ENCODE measurements at places on chromosomes 16 and 17.

GRCh38 chr17:77380395-77381184 lies 239.8 kb downstream of the SEC14L1 start:
- DNase-seq, result no peak

- DNase-seq, result no peak
Measured at GRCh38 chr16:4324492-4325252, 8.8 kb downstream of the GLIS2 start.

DNA sequence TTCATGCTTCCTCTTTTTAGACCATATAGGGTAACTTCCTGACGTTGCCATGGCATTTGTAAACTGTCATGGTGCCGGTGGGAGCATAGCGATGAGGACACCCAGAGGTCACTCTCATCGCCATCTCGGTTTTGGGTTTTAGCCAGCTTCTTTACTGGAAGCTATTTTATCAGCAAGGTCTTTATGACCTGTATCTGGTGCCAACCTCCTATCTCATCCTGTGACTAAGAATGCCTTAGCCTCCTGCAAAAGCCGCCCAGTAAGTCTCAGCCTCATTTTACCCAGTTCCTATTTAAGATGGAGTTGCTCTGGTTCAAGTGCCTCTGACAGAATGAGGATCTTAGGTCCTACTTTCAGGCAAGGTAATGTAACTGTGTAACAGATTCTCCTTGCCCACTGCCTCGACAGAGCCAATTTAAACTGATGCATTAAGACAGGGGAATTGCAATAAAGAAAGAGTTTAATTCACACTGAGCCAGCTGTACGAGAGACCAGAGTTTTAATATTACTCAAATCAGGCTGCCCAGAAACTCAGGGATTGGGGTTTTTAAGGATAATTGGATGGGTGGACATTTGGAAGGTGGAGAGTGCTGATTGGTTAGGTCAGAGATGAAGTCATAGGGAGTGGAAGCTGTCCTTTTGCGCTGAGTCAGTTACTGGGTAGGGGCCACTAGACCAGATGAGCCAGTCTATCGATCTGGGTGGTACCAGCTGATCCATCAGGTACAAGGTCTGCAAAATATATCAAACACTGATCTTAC lies 59.9 kb upstream of the ATF7IP2 start:
- no peak for DNase-seq

DNA sequence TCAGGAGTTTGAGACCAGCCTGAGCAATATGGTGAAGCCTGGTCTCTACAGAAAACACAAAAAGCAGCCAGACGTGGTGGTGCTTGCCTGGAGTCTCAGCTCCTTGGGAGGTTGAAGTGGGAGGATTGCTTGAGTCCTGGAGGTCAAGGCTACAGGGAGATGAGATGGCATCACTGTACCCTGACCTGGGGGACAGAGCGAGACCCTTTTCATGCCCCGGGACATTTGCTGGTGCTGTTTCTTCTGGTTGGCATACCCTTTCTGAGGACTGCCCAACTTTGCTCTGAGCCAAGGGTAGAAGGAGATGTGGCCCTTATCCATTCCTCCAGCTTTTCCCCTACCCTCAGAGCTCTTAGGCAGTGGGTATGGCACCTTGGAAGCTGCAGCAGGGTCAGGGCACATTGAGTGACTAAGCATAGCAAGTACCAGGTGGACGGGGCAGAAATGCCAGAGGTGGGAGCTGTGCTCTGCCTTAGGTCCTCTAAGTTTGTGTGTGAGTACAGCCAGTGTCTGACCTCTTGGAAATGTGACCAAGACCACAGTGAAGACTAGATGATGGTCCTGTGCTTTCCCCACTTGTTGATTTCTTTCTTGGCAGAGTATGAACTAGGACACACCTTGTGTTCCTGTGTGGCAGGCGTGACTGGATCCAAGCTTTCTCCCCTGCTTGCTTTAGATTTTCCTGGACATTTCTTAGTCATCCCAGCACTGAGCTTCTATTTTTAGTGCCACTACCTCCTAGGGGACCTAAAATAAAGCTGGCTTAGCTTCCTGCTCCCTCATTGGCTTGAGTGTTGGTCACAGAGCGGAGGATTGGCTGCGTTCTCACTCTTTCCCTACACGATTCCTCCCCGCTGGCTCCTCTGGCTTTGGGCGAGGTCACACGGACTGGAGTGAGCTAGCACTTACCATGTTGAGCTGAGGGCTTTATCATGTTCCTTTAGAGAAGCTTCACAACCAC lies 9.9 kb upstream of the EDC4 start:
- DNase-seq, result no peak

DNA sequence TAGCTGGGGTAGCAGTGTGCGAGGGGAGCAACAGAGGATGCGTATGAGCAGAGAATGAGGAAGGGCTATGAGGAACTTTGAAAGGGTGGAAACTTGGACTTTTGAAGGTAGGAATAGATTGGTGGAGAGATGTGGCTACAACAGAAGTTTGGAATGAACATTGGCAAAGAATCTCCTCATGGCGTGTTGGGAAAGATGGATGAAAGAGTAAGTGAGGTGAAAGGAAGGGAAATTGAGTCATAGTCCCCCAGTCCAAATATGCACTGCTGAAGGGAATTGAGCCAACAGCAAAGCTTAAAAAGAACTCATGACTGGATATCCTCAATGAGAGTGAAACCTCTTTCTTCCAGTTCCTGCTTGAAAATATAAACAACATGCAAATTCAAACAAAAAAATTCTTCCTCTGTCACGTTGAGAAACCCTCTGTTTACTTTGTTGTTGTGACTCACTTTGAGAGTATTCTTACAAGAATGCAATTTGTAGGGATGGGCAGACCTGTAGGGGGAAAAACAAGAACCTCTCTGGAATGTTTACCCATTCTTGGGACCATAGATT lies 313.2 kb upstream of the KCNJ16 start:
- no peak for DNase-seq

DNA sequence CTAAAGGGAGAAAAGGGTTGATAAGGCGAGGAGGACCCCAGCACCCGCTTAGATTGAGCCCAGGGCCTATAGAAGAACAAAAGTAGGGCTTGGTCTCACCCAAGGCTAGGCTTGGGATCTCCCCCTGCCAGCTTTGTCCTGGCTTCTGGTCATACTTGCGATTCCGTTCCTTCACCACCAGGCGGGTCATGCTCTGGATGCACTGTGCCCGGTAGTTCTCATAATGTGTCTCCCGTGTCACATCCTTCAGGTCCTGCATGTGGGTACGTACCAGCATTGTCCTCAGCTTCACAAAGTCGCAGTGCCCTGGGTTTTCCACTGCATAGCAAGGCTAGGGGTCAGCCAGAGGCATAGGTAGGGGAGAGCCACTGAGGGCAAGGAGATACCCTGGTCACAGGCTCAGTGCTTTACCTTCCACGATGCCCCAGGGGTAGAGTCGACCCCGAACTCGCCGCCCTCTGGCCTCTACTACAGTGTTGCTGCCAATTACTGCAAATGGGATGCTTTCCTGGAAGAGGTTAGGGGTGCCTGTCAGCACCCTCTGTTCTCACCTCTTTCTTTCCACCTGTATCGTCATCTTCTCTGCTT lies 6.5 kb upstream of the MTMR4 start:
- no peak for DNase-seq

- peak; percentile 41 for DNase-seq
Measured at GRCh38 chr16:4624827-4625559, 367 bp downstream of the MGRN1 start.

- DNase-seq, result no peak
Measured at GRCh38 chr16:78939597-78939996, 660.9 kb downstream of the MAF start.
